T-cell (primary cell): ENCODE measurements at places on chromosomes 5 and 9. TPM values are rescaled to one million over a fixed set of nuclear protein-coding genes. Genes with fewer than 3 reads are reported as not detected.

SLC31A1 gene
- 2.7 TPM for total RNA-seq

CTNND2 gene
- not detected for total RNA-seq

LRRC19 gene
- total RNA-seq = not detected

ZDHHC11 gene
- total RNA-seq = 13.0 TPM

GRM6 gene
- total RNA-seq = not detected

MAP1B gene
- not detected for total RNA-seq

KIF24 gene
- 0.15 TPM for total RNA-seq

PKD2L2 gene
- not detected for total RNA-seq

DNA sequence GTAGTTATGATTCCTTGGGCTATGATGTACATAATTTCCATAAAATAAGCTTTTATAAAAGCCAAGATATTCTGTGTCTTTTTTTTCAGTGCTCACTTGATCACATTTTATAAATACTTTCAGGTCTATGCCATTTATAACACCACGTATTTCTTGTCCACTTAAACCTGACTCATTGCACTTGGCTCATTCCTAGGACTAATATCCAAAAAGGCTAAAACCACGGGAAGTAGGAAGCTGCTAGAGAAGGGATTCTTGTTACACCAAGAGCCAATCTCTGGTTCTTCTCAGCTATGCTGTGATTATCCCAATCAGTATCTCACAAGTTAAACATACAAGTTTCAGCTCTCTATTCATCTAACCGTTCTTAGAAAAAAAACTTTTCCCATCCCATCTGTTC is 80.4 kb upstream of the CDH6 start:
- H3K27ac ChIP-seq = no peak overlapping the region
- H3K4me1 ChIP-seq = no peaks in the 10 kb centered on the region
- DNase-seq = no peak
- H3K27me3 ChIP-seq = no peaks in the 10 kb centered on the region
- H3K4me3 ChIP-seq = no peak overlapping the region

- no peak overlapping the region for H3K27ac ChIP-seq
- H3K36me3 ChIP-seq = no peaks in the 10 kb centered on the region
- no peaks in the 10 kb centered on the region for H3K27me3 ChIP-seq
- DNase-seq = no peak
- H3K4me1 ChIP-seq = no peaks in the 10 kb centered on the region
Observed at GRCh38 chr9:126429190-126429589, 102.6 kb downstream of the MVB12B start.

DNA sequence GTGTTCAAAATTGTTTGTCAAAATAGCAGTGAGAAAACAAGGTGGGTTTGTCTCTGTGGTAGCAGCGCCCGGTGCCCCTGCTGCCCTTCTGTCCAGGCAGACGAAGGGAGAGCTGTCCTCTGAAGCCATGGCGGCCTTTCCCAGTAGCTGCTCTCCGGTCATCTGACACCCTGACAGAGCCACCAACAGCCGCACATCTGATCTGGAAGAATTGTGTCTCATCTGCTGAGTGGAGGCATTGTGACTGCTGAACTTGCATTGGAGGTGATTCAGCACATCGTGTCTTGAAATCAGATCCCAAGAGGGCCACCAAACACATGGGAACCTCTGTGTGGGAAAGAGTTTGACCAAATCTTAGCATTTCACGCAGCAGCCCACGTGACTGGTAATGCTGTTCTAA is 337.6 kb upstream of the IRX1 start:
- H3K27me3 ChIP-seq = no peaks in the 10 kb centered on the region
- no peak overlapping the region for H3K27ac ChIP-seq
- H3K4me1 ChIP-seq = no peaks in the 10 kb centered on the region
- no peak for DNase-seq
- H3K4me3 ChIP-seq = no peak overlapping the region
- no peaks in the 10 kb centered on the region for H3K36me3 ChIP-seq

- H3K4me3 ChIP-seq = peak overlapping the region; percentile 92
- DNase-seq = peak; percentile 27
Observed at GRCh38 chr5:36150676-36151433, 832 bp downstream of the LMBRD2 start.

GRCh38 chr9:132201780-132202703 is 40.2 kb downstream of the NTNG2 start:
- no peaks in the 10 kb centered on the region for H3K4me1 ChIP-seq
- DNase-seq = no peak
- H3K4me3 ChIP-seq = no peak overlapping the region
- no peak overlapping the region for H3K27ac ChIP-seq

DNA sequence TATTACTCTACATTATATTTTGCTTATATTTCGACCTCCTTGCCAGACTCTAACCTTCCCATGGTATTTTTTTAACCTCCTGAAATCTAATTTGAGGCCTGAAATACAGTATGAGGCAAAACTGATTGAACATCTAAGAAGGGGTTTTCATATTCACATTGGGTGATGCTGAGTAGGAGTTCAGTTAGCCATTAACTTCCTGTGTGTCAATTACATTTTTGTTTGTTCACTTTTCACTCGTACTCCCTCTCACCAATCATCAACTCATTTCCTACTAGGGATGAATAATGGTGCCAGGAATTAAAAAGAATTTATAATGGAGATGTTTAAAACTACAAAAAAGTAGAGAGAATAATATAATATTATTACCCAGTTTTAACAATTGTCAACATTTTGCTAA is 27.6 kb upstream of the GLRA1 start:
- H3K4me3 ChIP-seq = no peak overlapping the region
- H3K36me3 ChIP-seq = no peaks in the 10 kb centered on the region

DNA sequence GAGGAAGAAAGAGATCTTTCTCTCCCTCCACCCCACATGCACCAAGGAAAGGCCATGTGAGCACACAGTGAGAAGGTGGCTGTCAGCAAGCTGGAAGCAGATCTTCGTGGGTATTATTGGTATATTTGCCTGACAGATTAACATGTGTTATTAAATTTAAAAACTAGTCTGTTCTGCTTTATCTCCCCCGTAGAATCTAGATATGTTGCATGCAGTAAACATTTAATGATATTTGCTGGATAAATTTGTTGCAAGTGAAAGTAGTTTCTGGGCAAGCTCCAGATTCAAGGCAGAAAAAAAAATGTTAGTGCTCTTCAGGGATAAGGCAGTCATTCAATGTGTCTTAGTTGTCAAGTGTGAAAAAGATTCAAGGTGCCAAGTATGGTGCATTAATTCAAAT is 215.0 kb upstream of the TAS2R1 start:
- H3K27me3 ChIP-seq = no peaks in the 10 kb centered on the region
- no peak overlapping the region for H3K4me3 ChIP-seq
- H3K27ac ChIP-seq = no peak overlapping the region
- DNase-seq = no peak

GRCh38 chr9:130794923-130795495 is 40.0 kb upstream of the ABL1 start:
- no peak overlapping the region for H3K4me3 ChIP-seq
- H3K27me3 ChIP-seq = no peaks in the 10 kb centered on the region
- no peak for DNase-seq
- no peak overlapping the region for H3K27ac ChIP-seq
- H3K4me1 ChIP-seq = no peaks in the 10 kb centered on the region
- no peaks in the 10 kb centered on the region for H3K36me3 ChIP-seq

GRCh38 chr5:139839918-139840317 is 44.3 kb downstream of the PSD2 start:
- H3K4me3 ChIP-seq = no peak overlapping the region
- no peak overlapping the region for H3K27ac ChIP-seq
- H3K4me1 ChIP-seq = no peaks in the 10 kb centered on the region
- H3K27me3 ChIP-seq = no peaks in the 10 kb centered on the region
- DNase-seq = no peak
- no peaks in the 10 kb centered on the region for H3K36me3 ChIP-seq

- H3K27me3 ChIP-seq = no peaks in the 10 kb centered on the region
- H3K27ac ChIP-seq = no peak overlapping the region
- DNase-seq = no peak
- no peaks in the 10 kb centered on the region for H3K36me3 ChIP-seq
- no peak overlapping the region for H3K4me3 ChIP-seq
Observed at GRCh38 chr5:146948666-146949065, 70.1 kb upstream of the PPP2R2B start.

- no peaks in the 10 kb centered on the region for H3K36me3 ChIP-seq
- H3K4me3 ChIP-seq = no peak overlapping the region
- no peaks in the 10 kb centered on the region for H3K4me1 ChIP-seq
- H3K27me3 ChIP-seq = no peaks in the 10 kb centered on the region
- no peak for DNase-seq
Observed at GRCh38 chr9:479971-480350, 265.3 kb downstream of the DOCK8 start.

GRCh38 chr5:131303537-131303936 is 39.7 kb downstream of the CDC42SE2 start:
- H3K27ac ChIP-seq = no peak overlapping the region
- no peak overlapping the region for H3K4me3 ChIP-seq
- DNase-seq = no peak
- no peaks in the 10 kb centered on the region for H3K27me3 ChIP-seq

DNA sequence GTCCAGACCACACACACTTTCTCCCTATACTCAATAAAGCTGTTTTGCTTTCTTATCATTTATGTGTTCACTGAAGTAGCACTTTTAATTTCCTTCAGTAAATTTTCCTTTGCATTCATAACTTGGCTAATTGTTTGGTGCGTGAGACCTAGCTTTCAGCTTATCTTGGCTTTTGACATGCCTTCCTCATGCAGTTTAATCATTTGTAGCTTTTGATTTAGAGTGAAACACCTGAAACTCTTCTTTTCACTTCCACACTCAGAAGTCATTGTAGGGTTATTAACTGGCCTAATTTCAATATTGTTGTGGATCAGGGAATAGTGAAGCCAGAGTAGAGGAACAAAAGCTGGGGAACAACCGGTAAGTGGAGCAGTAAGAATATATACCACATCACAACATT is 114.7 kb downstream of the ST8SIA4 start:
- H3K4me1 ChIP-seq = peaks cover 3% of the 10 kb centered on the region
- no peaks in the 10 kb centered on the region for H3K36me3 ChIP-seq
- H3K27ac ChIP-seq = no peak overlapping the region

DNA sequence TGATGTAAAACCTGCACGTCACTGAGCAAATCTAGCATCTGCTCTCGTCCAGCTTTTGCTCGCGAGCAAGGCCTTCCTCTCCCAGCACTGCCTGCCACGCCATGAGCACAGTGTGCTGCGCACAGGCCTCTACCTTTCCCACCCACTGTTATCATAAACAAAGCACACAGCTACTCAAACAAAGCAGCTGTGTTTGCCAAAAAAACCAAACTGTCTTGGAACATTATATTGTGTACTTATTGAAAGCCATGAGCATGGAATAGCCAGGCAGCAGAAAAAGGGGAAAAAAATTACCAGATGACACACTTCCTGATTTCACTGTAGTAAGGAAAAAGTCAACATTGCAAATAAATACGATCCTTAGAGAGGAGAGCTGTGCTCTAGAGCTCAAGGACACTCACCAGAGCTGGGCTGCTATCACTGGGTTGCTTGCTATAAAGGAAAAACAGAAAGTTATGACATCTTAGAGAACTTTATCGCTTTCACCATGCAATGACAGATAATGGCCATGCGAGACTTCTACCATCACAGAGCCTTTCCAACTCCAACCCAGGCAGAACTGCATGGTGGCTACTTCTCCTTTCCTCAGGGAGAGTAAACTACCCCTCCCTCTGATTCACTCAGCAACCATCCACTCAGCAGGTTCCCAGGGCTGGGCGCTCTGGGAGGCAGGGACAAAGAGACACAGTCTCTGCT is 69.6 kb downstream of the EPB41L4B start:
- no peak overlapping the region for H3K4me3 ChIP-seq
- H3K27ac ChIP-seq = no peak overlapping the region
- no peak for DNase-seq
- H3K36me3 ChIP-seq = no peaks in the 10 kb centered on the region
